Activated effector memory CD4-positive, alpha-beta T cell treated with anti-CD3 and anti-CD28 coated beads, Interleukin-2, amount 50 U/mL, for 16 hours (primary cell): ENCODE measurements at places on chromosomes 5 and 9.

DNA sequence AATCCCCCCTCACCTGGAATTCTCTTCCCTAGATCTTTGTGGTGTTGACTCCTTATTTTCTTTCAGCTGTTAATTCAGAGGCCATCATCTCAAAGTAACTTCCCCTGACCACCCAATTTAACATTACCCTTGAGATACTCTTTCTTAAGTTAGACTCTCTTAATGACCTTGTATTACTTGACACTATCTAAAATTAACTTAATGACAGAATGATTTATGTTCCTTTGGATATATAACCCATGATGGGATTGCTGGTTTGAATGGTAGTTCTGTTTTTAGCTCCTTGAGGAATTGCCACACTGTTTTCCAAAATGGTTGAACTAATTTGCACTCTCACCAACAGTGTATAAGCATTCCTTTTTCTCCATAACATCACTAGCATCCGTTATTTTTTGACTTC lies 298.0 kb downstream of the NNT start:
- DNase-seq = no peak

- no peak for DNase-seq
Measured at GRCh38 chr9:72119853-72120252, 29.4 kb upstream of the GDA start.

DNA sequence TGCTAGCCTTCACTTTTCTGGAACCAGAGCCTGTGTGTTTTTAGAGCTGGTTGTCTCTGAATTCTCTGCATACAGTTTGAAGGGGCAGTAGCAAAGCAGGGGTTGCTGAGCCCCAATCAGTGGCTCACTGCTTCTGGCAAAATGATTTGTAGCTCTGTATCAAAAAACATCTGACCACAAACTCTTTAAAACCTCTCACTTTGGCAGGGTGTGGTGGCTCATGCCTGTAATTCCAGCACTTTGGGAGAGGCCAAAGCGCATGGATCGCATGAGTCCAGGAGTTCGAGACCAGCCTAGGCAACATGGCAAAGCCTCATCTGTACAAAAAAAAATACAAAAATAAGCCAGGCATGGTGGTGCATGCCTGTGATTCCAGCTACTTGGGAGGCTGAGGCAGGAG lies 28.3 kb upstream of the APC start:
- DNase-seq = no peak

- DNase-seq = no peak
Measured at GRCh38 chr5:75678155-75678554, 39.1 kb downstream of the POC5 start.

DNA sequence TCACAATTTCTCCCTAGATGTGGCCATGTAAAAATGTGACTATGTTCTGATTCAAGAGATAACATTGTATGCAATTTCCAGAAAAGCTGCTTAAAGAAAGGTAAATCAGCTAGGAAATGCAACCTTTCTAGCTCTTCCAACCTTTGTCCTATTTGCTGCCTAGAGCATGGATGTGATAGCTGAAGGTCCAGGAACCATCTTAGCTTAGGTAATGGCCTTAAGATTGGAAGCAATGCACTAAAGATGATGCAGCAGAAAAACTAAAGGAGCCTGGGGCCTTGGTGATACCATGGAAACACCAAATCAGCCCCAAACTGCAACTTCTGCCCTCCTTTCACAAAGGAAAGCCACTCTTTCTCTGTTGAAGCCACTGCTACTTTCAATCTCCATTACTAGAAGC lies 27.0 kb downstream of the CPLANE1 start:
- DNase-seq = no peak

- no peak for DNase-seq
Measured at GRCh38 chr5:8396756-8397155, 527.8 kb downstream of the MTRR start.

DNA sequence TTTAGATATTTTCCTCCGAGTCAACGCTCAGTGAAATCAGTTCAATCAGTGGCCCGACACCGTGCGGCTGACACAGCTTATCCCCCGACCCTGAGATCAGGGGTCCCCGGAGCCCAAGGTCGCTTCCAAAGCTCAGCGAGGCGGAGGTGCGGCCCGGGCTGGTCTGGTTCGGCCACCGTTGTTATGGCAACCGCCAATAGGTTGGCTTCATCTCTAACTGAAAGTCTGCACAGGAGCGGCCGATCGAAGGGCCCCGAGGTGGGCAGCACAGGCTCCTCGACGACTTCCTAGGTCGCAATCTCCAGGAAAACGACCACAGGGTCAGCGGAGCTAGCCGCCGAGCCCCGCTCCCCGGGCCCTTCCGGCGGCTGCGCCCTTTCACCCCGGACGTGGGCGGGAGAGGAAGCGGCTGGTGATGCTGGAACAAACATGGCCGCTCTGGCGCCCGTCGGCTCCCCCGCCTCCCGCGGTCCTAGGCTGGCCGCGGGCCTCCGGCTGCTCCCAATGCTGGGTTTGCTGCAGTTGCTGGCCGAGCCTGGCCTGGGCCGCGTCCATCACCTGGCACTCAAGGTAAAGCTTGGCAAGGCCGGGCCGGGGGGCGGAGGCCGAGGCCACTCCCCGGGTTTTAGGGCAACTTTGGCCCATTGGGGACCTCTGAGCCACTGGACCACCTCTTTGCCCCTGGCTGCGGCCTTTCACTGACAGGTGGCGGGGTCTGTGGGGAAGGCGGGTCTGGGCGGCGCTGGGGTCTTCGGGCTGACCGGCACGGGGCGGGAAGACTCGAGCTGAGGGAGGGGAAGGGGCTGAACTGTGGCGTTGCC lies at the start of gene GPR107:
GPR107 (plus strand) TSS at position 403 of the 821 bp plus-strand sequence; CDS start at position 430, 27 bp downstream.
- DNase-seq = peak; percentile 93

DNA sequence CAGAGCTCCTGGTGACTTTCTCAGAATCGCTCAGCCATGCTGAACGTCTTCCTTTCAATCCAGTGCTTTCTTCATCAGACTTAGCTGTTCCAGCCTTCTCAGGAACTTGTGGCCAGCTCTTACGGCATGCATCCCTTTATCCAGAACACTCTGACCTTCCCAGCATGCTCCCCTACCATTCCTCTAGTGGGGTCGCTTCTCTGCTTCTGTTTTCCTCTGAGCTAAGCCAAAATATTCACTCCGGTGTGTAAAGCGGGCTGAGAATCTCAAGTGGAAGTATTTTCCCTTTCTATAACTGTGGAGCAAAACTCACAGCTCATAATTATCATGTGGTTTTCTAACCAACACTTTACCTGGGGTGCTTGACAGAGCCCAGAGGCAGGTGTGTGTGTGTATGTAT lies 6.2 kb downstream of the DCANP1 start:
- DNase-seq = no peak

DNA sequence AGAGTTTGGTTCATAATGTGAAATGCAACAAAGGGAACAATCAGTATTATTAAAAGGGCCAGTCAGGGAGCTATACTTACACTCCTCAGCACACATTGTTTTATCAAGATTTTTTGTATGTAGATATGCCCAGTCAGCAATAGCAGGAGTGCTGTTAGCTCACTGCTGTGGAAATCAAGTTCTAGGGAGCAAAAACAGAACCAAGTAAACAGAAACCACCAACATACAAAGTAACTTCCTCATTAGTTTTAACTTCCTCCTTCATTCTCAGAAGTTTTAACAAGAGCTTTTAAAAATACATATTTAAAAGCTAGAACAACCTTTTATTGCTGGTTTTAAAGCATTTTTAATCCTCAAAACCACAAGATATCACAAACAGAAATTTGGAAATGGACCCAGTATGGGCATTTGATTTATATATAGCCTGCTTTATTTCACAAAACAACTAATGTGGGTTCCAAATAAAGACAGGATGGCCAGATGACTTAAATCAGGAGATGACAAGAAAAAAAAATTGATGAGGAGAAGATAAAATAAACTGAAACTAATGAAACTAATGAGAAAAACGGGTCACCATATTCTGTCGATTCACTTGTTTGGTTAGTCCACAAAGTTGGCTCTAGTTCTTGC lies 178.5 kb downstream of the ADAMTS12 start:
- DNase-seq = no peak

DNA sequence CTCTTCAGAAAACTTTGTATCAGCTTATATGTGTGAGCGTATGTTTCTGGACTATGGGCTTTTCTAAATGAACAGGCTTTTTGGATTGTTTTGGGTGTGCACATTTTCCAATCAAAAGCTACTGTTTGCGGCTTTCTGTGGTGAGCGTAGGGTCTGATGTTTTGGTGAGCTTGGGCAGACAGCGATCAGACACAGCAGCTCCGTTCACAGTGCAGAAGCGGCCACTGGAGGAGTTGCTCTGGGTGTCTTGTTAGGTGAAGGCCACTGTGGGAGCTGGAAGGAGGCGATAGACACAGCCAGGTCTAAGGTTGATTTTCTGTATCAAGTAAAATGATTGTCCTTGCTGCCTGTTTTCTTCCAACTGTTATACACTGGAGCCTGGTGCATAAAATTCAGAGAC lies 11.1 kb downstream of the PRRC2B start:
- no peak for DNase-seq

GRCh38 chr5:94432499-94432898 lies 185.9 kb downstream of the KIAA0825 start:
- DNase-seq = no peak

DNA sequence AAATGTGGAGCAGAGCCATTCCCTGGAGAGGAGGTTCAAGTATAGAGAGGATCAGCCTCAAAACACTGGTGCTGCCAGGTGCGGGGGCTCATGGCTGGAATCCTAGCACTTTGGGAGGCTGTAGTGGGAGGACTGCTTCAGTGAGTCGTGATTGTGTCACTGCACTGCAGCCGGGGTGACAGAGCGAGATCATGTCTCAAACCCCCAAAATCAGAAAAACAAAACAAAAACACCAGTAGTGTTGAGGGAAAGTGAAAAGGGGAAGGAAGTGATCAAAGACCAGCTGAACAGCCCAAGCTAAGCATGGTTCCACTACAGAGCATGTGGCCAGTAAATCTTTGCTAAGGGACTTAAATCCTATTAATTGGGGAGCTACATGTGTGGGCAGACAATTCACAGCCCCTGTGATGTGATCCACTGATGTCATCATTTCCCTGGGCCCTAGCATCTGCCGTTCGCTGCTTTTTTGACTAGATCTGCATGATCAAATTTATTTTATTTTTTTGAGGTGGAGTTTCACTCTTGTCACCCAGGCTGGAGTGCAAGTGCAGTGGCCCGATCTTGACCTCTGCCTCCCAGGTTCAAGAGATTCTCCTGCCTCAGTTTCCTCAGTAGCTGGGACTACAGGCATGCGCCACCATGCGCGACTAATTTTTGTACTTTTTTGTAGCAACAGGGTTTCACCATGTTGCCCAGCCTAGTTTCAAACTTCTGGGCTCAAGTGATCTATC lies 2.7 kb upstream of the PCBD2 start:
- DNase-seq = no peak

DNA sequence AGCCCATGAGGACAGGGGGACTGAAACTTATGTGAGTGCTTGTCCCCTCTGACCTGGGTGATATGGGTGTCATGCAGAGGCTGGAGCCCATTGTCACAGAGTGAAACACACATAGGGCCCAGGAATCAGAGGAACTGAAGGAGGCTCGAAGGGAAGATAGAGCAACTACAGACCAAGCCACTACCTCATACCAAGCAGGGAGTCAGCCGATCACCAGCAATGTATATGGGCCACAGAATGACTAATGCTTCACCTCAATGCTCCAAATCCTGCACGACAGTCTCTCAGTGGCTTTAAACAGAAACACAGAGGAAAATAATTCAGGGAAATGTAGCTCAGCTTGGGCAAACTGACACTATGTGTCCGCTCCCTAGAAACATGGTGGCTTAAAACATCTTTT lies 8.9 kb upstream of the FBXW11 start:
- no peak for DNase-seq

DNA sequence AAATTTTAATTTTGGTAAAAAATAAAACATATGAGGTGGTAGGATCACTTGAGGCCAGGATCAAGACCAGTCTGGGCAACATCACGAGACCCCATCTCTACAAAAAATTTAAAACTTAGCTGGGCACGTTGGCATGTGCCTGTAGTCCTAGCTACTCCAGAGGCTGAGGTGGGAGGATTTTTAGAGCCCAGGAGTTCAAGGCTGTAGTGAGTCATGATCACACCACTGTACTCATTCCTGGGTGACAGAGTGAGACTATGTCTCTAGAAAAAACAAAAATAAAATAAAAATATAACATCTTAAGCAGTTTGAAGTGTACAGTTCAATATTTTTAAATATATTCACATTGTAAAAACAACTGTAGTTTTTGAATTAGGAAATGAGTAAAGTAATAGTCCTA lies 108.3 kb downstream of the SMIM15 start:
- DNase-seq = no peak

DNA sequence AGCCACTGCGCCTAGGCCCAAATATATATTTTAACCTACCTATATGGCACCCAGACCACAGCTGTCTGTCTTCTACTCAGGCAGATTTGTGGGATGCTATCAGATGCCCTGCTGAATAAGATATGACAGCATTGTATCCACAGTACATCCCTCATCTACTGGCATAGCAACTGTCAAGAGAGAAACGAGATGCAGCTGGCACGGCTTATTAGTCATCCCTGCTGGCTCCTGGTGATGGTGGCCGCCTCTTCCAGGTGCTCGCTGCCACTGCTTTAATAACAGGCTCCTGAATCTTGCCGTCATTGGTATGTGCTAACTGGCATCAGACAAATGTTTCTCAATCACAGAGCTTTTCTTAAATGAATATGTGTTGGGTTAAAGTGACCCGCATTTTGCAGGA lies 34.0 kb downstream of the B4GALT1 start:
- DNase-seq = peak; percentile 10

GRCh38 chr5:160263326-160263855 lies 34.1 kb downstream of the FABP6 start:
- DNase-seq = no peak
